ENCODE measurements at places on chromosomes 11 and 22. TPM values are rescaled to one million over a fixed set of nuclear protein-coding genes. Genes with fewer than 3 reads are reported as not detected.

INS gene
- total RNA-seq, result not detected

IFITM2 gene
- 253 TPM for total RNA-seq

TMA7B gene
- total RNA-seq, result not detected

NAT10 gene
- 22.8 TPM for total RNA-seq

MPPED1 gene
- not detected for total RNA-seq

MAP6 gene
- 5.2 TPM for total RNA-seq

MYEOV gene
- total RNA-seq, result not detected

FGF19 gene
- not detected for total RNA-seq

OR51B2 gene
- not detected for total RNA-seq

OR5P2 gene
- total RNA-seq, result not detected

UPK3A gene
- total RNA-seq, result 0.54 TPM

SLC35C1 gene
- 6.0 TPM for total RNA-seq

PRR33 gene
- 5.0 TPM for total RNA-seq

BLID gene
- total RNA-seq, result not detected

KRTAP5-7 gene
- not detected for total RNA-seq

POU2AF1 gene
- total RNA-seq, result 0.24 TPM

VSIG10L2 gene
- 0.30 TPM for total RNA-seq

GDPD5 gene
- total RNA-seq, result 7.7 TPM

LRRC10B gene
- total RNA-seq, result 0.60 TPM

OR10D3 gene
- total RNA-seq, result not detected

TLCD5 gene
- total RNA-seq, result 8.4 TPM

TNKS1BP1 gene
- 51.2 TPM for total RNA-seq

FSHB gene
- not detected for total RNA-seq

SSTR3 gene
- total RNA-seq, result not detected

MAJIN gene
- not detected for total RNA-seq

MYOD1 gene
- 0.27 TPM for total RNA-seq

SPDYC gene
- not detected for total RNA-seq

TRPC6 gene
- total RNA-seq, result 0.19 TPM

PHOX2A gene
- not detected for total RNA-seq

IRF7 gene
- total RNA-seq, result 13.2 TPM

MS4A7 gene
- total RNA-seq, result 14.5 TPM

CNIH2 gene
- total RNA-seq, result not detected

ARHGEF17 gene
- total RNA-seq, result 57.1 TPM

RIC3 gene
- total RNA-seq, result 11.7 TPM

RFPL3 gene
- total RNA-seq, result not detected

C11orf87 gene
- not detected for total RNA-seq

OR52I1 gene
- total RNA-seq, result not detected

RAB36 gene
- 0.54 TPM for total RNA-seq

RFPL2 gene
- not detected for total RNA-seq

CPT1B gene
- 370 TPM for total RNA-seq

PDHX gene
- 140 TPM for total RNA-seq

TREH gene
- not detected for total RNA-seq

GNG3 gene
- total RNA-seq, result not detected

NLRP6 gene
- total RNA-seq, result 0.14 TPM

OR56A1 gene
- not detected for total RNA-seq

GLYATL2 gene
- total RNA-seq, result not detected

ELFN2 gene
- 0.22 TPM for total RNA-seq
